ENCODE measurements at places on chromosomes 6 and 20.

GRCh38 chr6:34181908-34182307 is 36.0 kb upstream of the GRM4 start:
- no peak for DNase-seq

DNA sequence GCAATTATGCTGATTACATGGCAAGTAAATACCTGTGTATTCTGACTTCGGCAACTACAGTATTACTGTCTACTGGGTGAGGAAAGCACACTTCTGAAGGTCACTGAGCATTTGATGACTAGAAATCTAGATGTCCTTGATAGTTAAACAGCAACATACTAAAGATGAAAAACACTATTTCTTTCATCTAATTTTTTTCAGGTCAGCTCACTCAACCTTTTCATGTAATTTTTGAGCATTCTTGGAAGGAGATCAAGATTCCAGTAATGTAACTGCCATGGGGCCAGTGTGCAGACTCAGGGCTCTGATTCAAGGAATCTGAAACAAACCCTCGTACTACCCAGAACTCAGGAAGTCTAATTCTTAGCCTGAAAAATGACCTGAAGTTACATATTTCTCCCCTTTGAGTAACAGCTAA is 222.6 kb upstream of the TAB2 start:
- DNase-seq = peak; percentile 18

GRCh38 chr20:43987018-43987417 is 72.4 kb downstream of the TOX2 start:
- no peak for DNase-seq

DNA sequence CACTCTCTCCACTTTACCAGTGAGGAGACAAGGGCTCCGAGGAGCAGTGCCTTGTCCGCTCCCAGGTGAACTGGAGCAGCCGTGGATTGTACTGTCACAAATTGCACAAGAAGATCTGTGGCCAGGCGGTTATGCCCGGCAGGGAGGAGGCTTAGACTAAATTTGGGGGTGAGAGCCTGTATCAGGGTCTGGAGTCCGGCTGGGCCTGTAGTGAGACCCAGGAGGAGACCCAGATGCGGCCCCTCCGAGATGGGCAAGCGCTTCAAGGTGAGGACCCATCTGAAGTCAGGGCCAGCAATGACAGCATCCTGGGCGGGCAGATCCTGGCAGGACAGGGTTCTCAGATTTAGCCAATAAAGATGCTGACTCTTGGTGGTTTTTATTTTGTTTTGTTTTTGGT is 27.6 kb downstream of the BANF2 start:
- DNase-seq = no peak

DNA sequence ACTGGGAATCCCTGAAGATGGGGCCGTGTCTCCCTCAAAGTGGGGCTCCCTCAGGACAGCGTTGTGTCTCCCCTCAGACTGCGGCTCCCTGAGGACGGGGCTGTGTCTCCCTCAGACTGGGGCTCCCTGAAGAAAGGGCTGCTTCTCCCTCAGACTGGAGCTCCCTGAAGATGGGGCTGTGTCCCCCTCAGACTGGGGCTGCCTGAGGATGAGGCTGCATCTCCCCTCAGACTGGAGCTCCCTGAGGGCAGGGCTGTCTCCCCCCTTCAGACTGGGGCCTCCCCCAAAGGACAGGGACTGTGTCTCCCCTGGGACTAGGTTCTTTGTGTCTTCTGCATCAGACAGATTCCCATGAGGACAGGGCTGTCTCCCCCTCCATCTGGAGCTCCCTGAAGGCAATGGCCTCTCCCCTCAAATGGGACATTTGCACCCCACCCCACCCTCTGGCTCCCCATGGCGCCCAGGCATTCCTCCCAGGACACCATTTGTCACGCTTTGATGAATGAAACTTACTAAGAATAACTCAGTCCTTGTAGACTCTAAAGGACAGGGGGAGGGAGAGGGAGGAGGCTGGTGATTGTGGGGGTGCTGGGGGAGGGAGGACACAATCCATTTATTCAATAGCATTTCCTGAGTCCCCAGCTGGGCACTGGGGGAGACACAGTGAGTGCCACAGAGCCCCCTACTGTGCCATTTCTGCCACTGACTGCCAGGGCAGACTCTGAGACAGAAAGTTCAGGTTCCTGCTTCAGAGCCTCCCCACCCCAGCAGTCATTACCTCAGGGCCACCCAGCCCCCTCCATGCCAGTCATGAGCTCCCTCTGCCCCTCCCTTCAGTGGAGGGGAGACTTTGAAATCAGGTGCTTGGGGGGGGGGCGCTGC is 122.4 kb downstream of the MRPL14 start:
- no peak for DNase-seq

DNA sequence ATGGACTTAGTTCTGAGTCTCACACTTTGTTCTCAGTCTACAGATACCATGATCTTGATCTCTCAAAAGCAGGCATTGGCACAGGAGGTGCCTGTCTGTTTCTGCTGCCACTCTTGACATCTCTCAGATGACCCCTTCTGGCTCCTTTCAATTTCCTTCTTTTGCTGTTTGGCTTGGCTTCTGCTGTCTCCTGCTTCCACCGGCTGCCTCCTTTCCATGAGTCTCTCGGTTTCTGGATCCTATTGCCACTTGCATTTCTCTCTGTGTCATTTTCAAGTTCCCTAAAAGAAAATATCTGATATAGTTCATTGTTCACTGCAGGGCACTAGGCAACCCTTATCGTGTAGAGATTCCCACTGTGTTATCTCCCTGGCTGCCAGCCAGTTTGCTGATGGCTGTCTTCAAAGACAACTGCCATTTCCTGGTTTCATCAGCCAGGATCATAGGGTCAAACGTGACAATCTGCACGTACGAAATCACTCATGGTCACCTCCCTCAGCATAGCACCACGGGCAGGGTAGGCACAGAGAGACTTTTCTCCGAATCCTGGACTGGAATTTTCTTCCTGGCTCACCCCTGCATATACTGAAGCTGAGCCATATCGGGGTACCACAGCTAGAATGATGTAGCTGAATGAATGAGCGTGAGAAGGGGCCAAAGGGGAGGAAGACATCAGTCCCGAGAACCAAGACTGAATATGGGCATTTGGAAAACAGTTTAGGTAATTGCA is 144.6 kb upstream of the TMEM170B start:
- no peak for DNase-seq

DNA sequence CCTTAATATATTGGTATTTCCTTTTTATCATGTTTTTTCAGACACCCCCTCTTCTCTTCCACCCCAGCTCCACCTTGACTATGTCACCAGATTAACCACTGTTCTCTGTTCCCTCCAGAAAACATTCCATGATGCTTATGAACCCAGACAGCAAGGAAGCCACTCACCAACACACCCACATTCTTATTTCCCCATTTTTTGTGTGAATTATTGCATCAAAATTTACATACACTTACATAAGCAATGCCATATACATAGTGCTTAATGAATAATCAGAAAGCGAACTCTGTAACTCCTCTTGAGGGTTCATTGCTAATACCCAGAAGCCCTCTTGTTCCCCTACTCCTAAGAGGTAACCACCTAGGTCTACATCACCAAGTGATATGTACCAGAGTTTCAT is 182.3 kb upstream of the CDYL start:
- no peak for DNase-seq

DNA sequence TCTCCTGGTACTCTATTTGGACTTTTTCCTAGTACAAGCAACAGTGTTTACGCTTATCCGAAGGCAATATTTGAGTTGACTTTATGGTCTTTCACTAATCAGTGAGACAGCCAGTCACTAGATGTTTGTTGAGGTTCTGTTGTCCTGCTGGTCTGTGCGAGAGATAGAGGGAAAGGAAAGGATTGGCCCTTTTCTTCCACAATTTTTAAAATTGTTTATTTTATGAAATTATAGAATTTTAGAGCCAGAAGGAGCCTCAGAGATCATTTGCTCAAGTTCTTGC is 44.4 kb downstream of the MAP3K4 start:
- no peak for DNase-seq

DNA sequence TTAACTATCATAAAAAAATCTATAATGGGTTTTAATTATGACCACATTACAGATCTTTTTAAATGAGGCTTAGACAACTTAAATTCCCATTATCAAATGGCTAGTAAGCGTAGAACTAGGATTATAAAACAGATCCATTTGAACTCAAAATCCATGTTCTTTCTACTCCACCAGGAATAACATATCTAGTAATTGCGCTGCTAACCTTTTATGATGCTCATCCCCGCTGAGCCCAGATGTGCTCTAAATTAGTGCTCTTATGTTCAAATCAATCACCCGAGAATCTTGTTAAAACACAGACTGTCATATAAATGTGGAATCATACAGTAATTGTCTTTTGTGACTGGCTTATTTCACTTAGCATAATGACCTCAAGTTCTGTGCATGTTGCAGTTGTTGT is 903.1 kb downstream of the PHF3 start:
- DNase-seq = no peak

All from stimulated activated CD4-positive, alpha-beta T cell treated with anti-CD3 and anti-CD28 coated beads, Interleukin-4, amount 100 ng/mL, for 48 hours (primary cell).